AG08395 (cell line): ENCODE measurements at places on chromosomes 3 and 15.
A peak's percentile ranks its signal among the peaks of the same experiment; 100 is the strongest.

GRCh38 chr15:70704166-70704565, 59.2 kb downstream of the UACA start:
- DNase-seq: no peak

- DNase-seq: no peak
These were observed 6.3 kb upstream of the RTP4 start for GRCh38 chr3:187361835-187362234.

- no peak for DNase-seq
These were observed 48.5 kb upstream of the NR2C2 start for GRCh38 chr3:14898929-14899328.

GRCh38 chr15:74889883-74890664, at the start of gene MPI:
Gene MPI, plus strand, starts transcription at chr15:74890042. Its CDS starts 32 bp downstream, at chr15:74890074.
- peak; percentile 95 for DNase-seq

DNA sequence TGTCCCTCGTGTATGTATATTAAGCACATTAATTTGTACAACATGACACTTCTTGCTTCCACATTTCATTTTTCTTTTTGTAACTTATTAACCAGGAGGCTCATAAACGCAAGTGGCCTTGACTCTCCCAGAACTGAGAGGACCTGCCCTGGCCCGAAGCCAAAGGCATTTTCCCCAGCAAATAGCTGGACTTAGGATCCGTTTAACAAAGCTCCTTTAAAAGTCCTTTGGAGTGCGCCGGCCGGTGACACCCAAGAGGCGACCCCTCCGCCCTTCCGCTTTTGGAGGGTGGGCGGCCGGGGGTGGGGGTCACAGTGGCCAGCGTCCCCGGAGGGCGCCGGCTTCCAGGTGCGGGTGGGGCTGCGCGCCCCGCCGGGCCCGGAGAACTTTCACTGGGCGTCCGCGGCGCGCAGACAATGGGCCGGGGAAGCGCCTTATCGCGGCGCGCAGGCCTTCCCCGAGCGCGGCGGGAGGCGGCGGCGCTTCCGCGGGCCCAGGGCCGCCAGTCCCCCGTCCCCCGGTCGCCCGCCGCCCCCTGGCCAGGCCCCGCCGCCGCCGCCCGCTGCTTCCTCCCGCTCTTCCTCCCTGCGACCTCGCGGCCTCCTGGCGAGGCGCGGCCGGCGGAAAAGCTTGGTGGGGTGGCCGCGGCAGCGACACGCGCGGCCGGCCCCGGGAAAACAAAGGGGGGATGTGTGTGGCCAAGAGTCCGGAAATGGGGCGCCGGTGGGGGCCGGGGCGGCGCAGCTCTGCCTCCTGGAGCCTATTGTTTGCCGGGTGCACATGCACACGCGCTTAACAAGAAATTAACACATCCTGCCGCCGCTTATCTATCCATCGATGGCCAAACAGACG, 613.4 kb downstream of the MCTP2 start:
- peak; percentile 44 for DNase-seq

- no peak for DNase-seq
These were observed 2.0 kb downstream of the PPM1M start for GRCh38 chr3:52247409-52248164.

GRCh38 chr3:88991496-88991895, 115.9 kb upstream of the EPHA3 start:
- peak; percentile 15 for DNase-seq

DNA sequence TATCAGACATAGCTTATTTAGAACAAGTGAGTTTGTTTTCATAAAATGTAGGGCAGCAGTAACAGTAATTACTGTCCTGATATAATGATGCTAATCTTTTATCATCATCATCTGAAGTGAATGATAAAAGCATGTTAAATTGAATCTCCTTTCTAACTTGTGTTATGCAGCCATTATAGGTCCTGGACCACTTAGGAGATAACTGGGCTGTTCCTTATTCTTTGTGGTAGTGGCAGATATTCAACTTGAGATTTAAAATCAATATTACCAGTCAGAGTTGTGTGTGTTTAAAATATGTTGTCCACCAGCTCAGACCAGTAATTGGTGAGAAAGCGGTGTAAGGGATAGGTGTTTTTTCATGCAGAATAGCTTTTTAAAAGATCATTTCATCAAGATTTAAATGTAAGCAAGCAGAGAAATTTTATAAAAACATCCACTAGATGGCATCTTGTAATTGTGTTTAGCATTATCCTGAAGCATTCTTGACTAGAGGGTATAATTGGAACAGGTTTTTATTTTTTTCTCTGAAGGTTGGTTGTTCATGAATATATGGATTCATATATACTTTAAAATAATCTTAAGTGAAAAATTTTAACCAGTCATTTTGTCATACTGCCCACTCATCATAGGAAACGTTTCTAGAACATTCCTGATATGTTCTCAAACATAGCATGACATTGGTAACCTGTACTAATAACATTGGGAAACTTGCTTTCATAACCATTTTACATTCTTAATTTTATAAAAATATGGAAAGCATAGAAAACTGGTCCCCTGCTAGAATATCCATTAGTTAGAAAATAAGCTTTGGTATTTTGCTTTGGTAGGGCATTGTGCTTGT, 153.9 kb downstream of the BBX start:
- DNase-seq: peak; percentile 35

DNA sequence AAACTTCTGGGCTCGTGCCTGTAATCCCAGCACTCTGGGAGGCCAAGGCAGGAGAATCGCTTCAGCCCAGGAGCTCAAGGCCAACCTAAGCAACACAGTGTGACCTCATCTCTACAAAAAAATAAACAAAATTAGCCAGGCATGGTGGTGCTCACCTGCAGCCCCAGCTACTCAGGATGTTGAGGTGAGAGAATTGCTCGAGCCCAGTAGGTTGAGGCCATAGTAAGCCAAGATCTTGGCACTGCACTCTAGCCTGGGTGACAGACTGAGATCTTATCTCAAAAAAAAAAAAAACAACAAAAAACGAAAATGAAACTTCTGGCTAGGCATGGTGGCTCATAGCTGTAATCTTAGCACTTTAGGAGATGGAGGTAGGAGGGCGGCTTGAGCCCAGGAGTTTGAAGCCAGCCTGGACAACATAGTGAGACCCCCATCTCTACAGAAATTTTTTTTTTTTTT, 53.7 kb downstream of the PIK3CB start:
- no peak for DNase-seq

- no peak for DNase-seq
These were observed 123.4 kb downstream of the EPHB1 start for GRCh38 chr3:134918441-134918840.

GRCh38 chr3:160478338-160478737, 28.8 kb upstream of the TRIM59 start:
- peak; percentile 13 for DNase-seq

DNA sequence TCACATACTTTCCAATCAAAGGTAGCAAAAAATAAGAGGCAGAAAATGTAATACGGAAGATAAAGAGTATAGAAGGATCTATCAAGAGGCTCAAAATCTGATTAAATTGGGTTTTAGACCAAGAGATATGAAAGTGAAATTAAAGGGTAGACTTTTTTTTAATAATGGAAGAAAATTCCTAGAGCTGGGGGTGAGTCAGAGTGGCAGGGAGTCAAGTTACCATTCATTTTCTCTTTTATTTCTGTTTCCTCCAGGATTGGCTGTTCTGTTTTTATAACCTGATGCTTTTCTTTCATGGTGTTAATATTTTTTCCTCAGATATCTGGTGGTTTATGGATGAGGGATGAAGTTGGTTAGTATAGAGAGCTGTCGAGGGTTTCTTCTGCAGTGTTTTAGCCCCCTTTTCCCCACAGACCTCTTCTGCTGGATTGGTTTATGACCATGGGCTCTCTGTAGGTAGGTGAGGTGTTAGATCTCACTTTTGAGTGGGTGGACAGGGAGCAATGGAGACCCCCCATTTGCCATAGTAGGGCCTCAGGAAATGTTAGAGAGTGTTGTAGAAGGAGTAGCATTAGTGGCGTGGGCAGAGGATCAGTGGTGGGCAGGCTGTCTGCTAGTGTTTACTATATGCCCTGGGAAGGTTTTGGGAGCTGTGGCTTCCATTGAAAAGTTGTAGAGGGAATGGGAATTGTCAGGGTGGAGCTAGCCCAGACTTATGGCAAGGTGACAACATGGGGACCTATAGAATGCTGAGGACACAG, 201.6 kb upstream of the GOLGA6L4 start:
- DNase-seq: no peak

- peak; percentile 14 for DNase-seq
These were observed 1.5 kb downstream of the ETFA start for GRCh38 chr15:76309601-76310330.

GRCh38 chr3:176615826-176616225, 581.5 kb downstream of the TBL1XR1 start:
- no peak for DNase-seq
